ENCODE measurements at places on chromosomes 3 and 15.

DNA sequence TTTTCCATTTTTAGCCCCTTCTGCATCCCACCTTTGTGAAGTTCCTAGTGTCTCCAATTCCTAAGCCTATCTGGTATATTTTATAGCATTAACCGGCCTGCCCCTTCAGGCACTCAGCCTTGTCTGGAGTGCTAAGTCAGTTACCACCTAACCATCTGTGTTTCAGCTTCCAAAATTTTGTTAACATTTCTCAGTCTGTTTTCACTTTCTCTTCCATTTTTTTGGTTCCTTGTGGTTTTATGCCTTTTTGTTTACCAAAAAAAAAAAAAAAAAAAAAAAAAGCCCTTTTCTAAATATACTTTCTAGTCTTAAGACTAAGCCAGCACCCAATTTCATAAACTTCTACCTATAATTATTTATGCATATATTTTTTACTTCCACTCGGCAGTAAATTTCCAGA, 92.4 kb downstream of the CSNK1G1 start:
- DNase-seq: no peak

GRCh38 chr15:74443100-74443909, 9.5 kb upstream of the SEMA7A start:
- DNase-seq: no peak

GRCh38 chr3:14451844-14452739, 49.7 kb downstream of the SLC6A6 start:
- peak; percentile 62 for DNase-seq

- no peak for DNase-seq
Measured at GRCh38 chr3:83601704-83602103, 1357.1 kb upstream of the CADM2 start.

- no peak for DNase-seq
Measured at GRCh38 chr15:55110446-55110845, 86.3 kb downstream of the RSL24D1 start.

- DNase-seq: no peak
Measured at GRCh38 chr15:55106155-55106554, 90.6 kb downstream of the RSL24D1 start.

- DNase-seq: no peak
Measured at GRCh38 chr3:175777965-175778364, 918.8 kb downstream of the NAALADL2 start.

DNA sequence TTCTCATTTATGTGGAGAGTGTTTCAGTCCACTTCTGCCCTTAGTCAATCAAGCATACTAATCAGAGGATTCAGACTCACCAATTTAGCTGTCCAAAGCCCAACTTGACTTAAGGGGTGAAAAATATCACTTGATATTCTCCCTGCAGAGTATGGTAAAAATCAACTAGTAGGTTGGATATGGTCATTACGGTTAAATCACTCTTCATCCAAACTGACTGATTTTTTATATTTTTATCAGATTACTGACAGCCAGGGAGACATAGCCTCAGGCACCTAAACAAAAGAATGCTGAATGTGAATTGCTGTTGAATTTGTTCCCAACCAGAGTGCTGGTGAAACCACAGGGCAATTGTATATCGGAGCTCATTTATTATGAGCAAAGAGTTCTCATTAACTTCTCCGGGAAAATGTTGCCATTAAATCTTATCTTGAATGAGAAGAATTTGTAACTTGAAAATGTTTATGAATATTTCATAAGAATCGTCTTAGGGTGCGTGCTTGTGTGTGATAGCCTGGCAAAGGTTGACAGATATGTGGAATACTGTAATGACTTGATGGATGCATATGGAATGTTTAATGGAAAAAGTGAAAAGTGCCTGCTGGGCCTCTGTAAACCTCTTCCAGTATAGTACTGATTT, 411.2 kb downstream of the NAALADL2 start:
- DNase-seq: no peak

DNA sequence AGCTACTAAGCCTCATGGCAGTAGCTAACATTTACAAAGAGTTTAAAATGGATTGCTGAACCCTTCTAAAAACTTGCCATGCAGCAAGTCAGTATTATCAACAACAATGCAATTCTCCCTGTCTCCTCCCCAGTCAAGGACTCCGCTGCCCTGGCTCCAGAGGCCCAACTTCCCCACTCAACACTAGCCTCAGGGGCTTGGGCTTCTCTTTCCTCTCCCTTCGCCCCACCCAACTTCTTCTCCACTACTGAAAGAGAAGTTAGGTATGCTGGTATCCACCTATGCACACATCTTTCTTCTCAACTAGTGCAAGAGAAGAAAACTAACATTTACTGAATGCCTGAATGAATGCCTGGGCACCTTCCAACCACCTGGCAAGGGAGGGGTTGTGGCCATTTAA, 30.7 kb downstream of the TLE3 start:
- no peak for DNase-seq

DNA sequence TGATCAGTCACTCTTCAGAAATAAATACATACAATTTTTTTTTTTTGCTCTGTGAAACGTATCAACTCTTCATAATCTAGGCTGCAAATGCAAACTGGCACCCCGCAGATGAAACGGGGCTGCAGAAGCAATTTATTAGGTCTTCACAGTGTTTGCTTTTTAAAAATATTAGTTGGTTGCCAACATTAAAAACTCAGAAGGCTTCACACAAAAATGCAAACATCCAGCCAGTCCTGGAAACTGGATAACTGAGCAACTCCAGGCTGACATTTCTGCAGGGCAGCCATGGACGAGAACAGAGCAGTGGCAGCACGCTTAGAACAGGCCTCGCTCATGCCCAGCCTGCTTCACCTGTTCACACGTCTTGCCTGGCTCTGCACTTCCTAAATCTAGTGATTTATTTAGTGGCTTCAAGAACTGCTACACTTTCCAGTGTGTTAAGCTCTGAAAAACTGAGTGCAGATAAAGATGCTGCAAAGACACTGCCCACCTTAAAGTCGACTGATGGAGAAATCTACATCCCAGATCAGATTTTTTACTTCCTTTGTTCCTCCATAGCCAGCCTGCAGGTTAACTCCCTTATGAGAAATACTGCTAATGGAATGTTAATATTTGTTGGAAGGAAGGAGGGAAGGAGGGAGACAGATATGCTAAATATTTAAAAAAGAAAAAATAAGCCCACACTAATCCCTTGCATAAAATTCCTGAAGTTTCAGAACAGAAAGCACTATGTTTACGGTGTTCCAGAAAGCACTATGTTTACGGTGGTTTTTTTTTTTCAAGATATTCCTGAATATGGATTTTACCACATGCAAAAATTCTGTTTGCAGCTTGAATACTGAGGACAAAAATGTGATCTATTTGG, 53.6 kb downstream of the SETMAR start:
- no peak for DNase-seq

DNA sequence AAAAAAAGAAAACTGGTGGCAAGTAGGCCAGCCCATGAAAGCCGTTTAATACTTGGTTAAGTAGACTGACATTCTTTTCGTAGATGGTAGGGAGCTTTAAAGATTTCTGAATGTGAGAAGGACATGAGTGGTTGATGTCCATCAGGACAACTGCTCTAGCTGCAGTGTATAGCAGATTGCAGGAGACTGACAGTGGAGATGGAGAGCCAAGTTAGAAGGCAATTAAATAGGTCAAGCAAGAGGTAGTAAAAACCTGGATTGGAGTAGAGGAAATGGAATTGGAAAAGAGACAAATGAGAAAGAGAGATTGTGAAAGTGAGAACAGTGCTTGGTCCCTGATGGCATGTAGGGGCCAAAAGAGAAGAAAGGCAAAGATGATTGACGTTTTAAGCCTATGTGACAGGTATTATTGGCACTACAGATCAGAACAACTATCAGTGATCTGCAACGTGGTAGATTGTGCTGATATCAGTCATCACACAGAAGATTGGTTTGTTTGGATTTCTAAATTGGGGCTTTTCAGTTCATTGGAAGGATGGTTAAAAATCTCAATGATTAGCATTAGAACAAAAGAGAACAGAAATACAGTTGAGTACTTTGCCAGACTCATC, 74.0 kb downstream of the CNTN4 start:
- no peak for DNase-seq

DNA sequence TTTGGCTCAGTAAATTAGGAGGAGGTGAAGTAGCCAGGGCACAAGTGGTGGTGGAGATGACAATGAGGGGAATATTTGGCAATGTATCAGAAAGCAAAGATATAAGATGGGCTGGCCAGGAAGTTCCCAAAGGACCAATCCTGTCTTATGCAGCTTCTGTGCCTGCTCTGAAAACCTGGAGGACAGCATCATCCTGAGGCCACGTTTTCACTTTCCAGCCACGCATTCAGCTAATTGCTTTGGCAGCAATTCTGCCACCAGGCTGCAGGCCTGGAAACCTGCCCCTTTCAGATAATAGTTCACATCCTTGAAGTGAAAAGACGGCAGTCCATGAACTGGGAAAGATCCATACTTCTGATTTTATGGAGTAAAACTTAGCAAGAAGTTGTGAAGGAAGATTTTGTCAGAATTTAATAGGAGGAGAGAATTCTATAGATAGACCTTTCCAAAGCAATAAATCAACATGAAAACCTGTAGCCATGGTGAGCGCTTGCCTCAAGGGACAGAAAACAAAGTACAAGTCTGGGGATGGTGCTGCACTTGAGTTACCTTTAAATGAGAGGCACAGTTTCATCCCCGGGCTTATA, 682.5 kb downstream of the GRM7 start:
- DNase-seq: no peak

- DNase-seq: no peak
Measured at GRCh38 chr15:78691167-78691850, 50.3 kb upstream of the CHRNB4 start.

- DNase-seq: peak; percentile 59
Measured at GRCh38 chr3:10753964-10754363, 62.1 kb upstream of the SLC6A11 start.

- DNase-seq: no peak
Measured at GRCh38 chr3:36606871-36607765, 157.2 kb downstream of the DCLK3 start.

GRCh38 chr3:43104660-43105595, 951 bp downstream of the POMGNT2 start:
- DNase-seq: peak; percentile 2

- DNase-seq: no peak
Measured at GRCh38 chr3:106759731-106760130, 617.5 kb upstream of the CCDC54 start.

GRCh38 chr3:71503525-71504249, 79.8 kb downstream of the FOXP1 start:
- no peak for DNase-seq

- no peak for DNase-seq
Measured at GRCh38 chr3:124627501-124627908, 102.7 kb upstream of the UMPS start.
